ENCODE measurements at places on chromosomes 2 and 18.

DNA sequence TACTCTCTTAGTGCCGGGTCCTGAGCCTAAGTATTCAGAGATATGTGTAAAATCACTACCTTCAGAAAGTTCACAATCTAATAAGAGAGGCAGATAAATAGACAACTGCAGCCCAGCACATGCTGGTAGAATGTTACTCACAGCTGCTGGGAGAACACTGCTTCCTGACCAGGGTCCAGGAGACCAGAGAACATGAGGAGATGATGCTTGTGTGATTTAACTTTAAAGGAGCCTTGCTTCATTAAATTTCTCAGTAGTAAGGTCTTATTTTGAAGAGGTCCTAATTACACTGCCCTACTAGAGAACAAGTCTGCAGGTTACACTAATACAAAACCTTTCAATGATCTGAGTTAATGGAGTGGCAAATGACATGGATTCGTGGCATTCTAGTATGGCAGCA lies 209.9 kb upstream of the TRIB2 start:
- no peak for DNase-seq

- no peak for DNase-seq
Observed at GRCh38 chr18:6781142-6781714, 51.7 kb downstream of the ARHGAP28 start.

DNA sequence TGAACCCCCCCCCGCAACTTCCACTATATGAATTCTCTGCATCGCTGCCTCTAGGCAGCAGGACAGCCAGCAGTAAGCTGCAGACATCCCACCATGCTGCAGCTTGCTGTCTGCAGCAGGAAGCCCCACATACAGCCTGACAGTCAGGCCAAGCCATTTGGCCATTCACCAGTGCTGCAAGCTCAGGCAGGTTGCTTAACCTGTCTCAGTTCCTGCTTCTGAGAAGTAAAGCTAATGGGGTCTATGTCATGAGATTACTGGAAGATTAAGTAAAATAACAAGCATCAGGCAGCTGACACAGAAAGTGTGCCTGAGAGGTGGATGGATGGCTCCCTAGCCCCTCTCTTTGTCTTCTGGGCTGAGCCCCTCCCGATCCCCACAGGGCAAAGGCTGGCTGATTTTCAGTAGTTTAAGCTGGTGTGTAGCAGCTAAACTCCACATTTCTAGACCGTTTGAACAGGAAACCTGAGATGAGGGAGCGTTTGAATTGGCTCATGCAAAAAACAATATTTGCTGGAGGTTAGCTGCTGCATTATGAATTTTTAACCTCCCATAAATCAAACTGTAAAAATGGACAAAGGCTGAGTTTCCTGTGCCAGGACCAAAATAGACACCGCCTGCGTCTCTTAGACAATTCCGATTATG lies 193.8 kb upstream of the ARL4C start:
- no peak for DNase-seq

GRCh38 chr2:102040229-102040628 lies 48.5 kb downstream of the IL1R2 start:
- no peak for DNase-seq

- DNase-seq = no peak
Observed at GRCh38 chr18:35827275-35827902, 145.1 kb upstream of the RMP24 start.

DNA sequence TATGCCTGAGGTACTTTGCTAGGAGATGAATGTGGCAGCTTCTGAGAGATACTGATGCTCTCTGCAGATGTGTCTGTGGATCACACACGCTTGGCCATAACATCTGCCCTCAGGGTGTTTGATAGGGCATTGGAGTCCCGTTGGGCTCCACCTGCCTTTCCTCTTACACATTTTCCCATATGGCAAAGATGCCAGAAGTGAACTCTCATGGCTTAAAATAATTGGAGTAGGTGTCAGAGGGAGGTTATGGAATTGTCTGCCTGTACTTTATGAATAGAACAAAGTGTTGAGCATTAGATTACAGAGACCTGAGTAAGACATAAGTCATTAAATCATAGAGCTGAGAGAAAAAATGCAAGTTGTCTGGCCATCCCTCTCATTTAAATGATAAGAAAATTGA lies 75.3 kb upstream of the PNPT1 start:
- no peak for DNase-seq

DNA sequence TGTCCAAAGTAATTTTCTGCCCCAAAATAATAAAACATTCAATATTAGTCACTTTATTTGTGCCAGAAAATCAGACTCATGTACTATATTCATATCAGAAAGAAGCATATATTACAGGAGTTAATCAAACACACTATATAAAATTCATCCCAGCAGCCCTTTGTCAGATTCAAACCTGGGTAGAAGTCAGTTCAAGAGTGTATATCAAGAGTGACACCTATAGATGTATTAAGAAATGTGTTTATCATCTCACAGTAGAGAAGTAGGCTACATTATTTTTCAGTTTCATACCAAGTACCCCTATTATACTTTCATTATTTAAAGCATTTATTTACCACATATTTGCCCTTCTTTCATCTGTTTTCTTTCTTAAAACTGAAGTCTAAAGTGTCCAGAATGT lies 193.2 kb upstream of the DDX18 start:
- DNase-seq = no peak

DNA sequence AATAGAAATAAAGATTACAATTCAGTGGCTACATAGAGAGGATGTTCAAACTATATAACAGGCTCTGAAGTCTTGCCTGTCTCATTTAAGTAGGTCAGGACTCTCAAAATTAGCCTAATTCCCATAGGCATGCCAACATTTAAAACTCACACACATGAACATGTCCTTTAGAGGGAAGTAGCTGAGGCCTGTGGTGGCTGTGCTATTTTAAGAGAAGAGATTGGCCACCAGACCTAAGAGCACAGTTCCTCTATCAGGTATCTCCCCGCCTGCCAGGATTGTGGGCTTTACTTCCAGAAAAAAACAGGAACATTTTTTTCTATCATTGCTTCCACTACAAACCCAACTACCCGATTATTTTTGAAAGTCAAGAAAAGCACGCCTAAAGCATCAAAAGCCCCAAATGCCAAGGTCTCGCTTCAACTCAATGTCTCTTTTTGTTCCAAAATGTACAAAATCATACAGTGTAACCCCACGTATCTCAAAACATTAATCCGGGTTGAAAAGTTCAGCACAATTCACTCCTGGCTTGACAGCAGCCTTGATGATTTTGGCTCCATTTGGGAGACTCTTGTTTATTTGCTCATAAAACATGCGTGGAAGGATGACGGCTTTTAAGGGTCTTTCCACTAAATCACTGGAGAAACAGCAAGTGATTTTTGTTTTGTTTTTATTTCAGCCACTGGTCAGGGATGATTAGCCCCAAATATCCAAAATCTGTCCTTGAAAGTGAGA lies 15.3 kb downstream of the FHL2 start:
- DNase-seq = no peak

DNA sequence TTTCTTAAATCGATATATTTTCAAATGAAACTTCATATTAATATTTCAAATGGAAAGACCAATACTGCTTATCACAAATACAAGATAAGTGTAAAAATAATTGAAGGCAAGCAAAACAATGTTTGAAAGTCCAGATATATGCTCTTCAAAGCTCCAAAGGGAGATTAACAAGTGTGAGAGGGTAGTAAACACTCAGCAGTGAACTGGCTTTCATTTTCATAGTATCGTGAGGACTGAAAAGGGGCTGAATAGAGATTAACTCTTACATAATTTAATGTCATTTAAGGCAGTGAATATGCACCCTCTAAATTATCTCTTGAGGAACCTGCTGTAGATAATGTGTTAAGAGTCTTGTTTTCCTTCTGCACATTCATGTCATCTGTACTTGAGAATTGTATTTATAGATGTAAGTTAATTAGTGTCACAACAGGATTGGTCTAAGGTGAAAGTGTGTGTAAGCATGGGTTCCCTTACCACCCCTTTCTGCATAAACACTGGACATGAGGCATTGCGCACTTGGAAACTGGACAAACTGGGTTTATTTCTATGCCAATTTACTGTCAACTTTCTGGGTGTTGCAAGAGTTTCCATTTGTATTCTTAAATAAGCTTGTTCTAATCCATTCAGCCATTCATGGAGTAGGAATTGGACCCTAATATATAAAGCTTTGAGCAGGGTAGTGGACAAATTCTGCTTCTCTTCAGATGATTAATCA lies 76.7 kb upstream of the SESTD1 start:
- no peak for DNase-seq

- DNase-seq = no peak
Observed at GRCh38 chr2:137828624-137829023, 135.6 kb upstream of the HNMT start.

DNA sequence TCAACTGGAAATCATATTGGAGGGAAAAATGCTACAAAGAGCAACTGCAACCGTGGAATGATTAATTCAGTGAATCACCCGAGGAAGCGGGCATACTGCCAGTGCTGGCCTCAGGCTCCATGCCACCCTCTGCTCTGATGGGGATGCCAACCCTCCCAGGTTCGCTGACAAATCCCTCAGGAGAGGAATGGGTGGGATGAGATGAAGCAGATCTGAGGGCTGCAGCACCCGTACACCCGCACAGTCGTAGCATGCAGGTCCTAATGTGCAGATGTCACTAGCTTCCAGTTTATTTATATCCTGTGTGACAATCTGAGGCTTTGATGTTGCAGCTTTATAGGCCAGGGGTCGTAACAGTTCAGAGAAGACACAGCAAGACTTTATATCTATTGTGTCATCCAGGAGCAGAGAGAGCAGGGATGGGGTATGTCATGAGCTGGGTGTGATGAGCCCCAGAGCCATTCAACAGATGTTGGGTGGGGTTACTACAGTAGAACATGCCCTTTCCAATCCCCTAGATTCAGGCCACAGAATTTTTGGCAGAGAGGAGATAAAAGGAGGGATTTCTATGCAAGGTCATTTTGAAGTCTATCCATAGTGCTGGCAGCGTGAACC lies 44.6 kb downstream of the DPP4 start:
- no peak for DNase-seq

- DNase-seq = no peak
Observed at GRCh38 chr18:54154231-54154630, 70.2 kb downstream of the MBD2 start.

Data from caudate nucleus (tissue), 63 donors.